ENCODE measurements at places on chromosomes 2 and 18. TPM values are rescaled to one million over a fixed set of nuclear protein-coding genes. Genes with fewer than 3 reads are reported as not detected.

DNA sequence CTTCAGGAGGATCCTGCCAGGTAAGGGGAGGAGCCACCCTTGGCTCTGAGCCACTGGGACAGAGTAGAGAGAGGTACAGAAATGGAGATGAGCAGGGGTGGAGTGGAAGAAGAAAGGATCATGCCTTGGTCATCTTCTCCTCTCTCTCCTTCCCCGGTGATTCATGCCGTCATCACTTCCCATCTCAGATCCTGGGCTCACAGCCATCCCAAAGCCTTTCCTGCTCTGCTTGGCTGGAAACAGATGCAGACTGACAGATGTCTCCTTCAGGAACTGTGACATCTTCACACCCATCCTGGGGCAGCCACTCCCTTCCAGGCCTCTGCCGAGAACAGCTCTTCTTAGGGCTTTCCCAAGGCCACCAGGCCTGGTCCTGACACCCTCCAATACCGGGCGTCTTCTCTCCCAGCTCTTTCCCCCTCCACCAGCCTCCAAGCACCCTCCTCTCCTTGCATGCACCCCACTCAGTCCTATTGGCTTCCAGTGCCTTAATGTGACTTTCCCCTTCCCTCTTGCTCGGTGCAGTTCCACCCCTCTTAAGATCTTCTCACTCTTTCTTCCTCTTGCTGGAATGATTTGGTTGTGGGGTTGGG lies 58.3 kb upstream of the TNP1 start:
- DNase-seq = no peak

RESP18 gene
- 0.82 TPM for total RNA-seq

DNA sequence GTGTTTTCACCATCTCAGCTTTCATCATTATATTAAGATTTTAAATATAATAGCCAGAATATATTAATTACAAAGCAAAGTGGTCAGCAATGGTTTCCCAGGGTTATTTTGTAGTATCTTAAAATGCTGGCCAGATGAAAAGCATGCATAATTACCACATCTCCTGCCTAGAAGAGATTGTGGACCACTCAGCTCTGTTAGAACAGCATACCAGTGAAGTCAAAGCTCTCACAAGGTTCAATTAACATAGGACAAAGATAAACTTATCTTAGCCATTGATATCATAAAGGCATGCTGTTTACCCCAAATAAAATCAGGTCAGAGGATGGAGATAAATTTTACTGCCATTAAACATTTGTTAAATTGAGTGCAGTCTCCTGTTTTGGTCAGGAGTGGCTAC lies 19.3 kb upstream of the PDE1A start:
- no peak for DNase-seq

- DNase-seq = no peak
Measured at GRCh38 chr18:23077493-23078256, 57.6 kb upstream of the CABLES1 start.

DNA sequence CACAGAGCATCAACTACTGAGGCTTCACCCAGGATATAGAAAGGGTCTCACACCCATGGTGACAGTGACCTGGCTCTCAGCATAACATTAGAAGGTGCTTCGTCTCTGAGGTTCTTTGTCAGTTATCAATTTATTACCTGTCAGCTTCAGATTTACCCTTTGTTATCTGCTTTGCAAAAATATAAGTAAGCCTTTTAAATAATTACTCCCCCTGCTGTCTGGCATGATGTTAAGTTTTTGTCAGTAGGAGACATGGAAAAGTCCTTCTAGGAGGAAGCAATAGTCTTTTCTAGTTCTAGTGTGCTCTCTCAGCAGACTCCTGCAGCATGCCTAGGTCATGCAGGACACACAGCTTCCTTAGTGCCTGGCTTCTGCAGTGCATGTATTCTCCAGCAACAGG lies 149.9 kb downstream of the RDH14 start:
- DNase-seq = no peak

DNA sequence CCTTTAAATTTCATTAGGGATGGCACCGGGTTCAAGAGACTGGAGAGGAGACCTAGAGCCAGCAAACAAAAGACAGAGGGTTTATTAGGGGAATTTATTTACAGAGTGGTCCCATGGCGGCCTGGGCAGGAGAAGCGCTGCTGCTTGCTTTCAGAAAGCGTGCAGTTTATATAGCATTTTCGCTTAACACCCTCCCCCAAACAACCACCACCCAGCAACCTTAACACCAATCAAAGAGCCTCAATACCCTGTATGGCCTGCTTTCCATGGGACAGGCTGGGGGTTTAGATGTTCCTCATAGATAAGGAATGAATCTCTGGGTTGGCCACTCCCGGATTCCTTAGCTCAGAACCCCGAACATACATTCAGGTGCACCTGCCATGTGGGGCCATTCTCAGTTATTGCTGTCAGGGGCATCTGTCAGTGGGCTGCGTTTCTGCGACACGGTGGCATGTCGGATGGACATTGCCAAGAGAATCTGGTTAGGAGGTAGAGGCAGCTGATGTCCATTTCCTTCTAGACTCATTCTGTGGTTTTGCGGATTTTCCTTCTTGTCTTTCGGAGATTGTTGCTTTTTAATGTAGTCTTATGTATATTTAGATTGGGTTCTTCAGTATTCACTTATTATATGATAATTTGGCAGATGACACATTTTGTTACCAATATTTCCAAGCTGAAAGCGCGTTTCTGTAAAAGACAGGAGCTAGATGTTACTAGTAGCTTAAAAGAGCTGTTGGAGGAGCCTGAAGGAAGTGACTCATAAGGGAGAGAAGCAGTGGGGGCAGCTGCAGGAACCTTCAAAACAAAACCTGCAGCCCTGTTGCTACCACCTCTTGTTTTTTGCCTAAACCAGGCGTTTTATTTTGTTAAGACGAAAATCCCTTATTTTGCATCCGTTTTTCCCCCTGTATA lies 7.2 kb downstream of the AGAP1 start:
- no peak for DNase-seq

- no peak for DNase-seq
Measured at GRCh38 chr18:61628085-61628484, 264.7 kb downstream of the RNF152 start.

DNA sequence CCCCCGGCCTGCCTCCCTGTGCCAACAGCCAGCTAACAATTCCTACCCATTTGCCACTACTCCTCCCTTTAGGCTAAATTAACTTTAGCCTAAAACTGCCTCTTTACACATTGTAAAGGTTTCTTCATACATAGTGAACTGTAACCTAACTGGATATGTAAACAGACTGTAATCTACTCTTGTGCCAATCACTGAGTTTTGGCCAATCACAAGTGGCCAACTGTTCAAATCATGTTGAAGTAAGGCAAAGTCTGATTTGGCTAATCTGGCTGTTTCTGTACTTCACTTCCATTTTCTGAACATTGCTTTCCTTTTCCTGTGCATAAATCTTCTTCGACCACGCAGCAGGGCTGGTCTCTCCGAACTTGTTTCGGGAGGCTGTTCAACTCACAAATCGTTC lies 103.6 kb upstream of the LYPD6 start:
- DNase-seq = no peak

DNA sequence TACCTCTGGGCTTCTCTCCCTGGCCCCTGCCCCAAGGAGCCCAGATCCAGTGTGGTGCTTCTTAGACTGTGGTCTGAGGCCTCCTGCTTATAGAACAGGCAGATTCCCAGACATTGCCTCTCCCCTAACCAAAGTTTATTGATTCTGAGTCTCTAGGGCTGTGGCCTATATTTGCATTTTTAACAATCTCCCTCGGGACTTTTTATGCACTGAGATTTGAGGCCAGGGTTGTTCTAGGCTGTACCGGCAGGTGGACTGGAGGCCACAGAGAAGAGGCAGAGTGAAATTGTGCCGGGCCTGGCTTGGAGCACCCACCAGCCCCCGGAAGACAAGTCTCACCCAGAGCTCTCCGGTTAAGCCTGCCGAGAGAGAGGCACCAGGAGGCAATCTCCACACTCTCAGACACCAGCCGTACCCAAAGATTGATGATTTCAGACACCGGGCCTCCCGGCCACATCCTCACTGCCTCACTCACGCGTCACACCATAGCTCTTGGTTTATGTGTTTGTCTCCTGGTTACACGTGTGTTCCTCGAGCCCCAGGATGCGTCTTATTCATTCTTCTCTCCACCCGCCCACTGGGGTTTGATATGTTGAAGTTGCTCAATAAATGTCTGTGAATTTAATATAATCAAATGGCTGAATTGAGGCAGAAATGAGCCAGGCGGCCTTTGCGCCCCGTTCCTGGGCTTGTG lies 203.7 kb downstream of the KLHL29 start:
- DNase-seq = no peak

GRCh38 chr2:65661980-65662653 lies 229.7 kb upstream of the SPRED2 start:
- no peak for DNase-seq

SS18 gene
- total RNA-seq = 49.3 TPM

CBLN2 gene
- 280 TPM for total RNA-seq

GRCh38 chr18:24988253-24988840 lies 363.6 kb downstream of the ZNF521 start:
- no peak for DNase-seq

DNA sequence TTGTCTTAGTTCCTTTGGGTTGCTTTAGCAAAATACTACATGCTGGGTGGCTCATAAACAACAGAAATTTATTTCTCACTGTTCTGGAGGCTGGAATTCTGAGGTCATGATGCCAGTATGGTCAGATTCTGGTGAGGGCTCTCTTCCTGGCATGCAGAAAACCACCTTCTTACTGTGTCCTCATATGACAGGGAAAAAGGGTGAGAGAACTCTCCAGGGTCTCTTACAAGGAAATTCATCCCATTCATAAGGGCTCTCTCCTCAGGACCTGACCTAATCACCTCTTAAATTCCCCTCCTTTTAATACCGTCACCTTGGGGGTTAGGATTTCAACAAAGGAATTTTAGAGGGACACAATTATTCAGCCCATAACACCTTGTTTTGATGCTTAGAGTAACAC lies 243.1 kb upstream of the TNP1 start:
- DNase-seq = no peak

PPP1R1C gene
- total RNA-seq = under 0.01 TPM

DNA sequence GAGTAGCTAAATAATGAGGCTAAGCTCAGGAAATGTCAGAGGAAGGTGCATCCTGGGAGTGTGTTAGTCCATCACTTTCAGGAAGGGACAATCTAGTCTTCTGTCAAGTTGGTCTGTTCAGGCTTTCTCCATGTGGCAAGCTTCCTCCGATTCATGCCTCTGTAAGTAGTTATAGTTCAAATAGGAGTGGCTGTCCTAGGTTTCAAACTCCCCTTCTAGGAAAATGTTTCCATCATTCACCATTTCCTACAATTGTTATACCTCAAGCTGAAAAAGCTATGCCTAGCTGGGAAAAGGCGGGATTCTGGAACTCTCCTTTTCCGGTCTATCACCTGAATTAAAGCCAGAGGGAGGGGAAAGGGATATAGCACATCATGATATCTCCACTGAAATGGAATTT lies 287.7 kb upstream of the ZSWIM2 start:
- no peak for DNase-seq

DNA sequence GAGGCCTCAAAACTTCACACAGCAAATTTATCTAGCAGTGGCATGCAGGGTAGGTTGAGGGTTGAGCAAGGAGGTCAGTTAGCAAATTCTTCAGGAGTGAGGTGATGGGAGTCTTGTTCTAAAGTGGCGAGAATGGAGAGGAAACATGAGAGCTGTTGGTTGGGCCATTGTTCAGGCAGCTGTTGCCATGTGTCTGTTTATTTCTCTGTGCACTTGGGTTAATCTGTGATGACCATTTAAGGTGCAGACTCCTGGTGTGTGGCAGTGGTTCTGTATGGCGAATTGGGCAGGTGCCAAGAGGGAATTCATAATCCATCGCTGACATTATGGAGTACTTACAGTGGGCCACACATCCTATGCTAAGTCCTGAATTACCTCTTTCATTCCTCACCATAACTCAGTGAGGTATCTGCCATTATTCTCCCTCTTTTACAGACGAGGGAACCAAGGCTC lies 30.4 kb downstream of the TMEM178A start:
- no peak for DNase-seq

SCN2A gene
- 160 TPM for total RNA-seq

DNA sequence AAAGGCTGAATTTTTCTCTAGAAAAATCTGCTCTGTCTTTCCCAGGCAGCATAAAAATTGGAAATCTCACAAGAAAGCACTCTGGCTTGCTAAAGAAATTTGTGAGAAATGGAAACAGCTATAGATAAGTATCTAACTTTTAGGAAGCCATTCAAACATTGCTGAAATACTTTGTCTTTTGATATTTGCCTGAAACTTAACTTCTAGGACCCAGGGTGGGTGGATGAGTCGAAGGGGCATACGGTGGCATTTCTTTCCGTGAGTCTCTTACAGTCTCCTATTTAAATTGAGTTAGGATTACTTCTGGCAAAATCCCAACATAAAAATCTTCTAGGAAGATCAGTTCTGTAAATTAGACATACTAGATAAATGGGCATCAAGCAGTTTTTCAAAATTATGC lies 532 bp upstream of the COL3A1 start:
- DNase-seq = no peak

SGPP2 gene
- 0.82 TPM for total RNA-seq

GRCh38 chr2:157692768-157693167 lies 64.1 kb upstream of the ACVR1C start:
- DNase-seq = no peak

GRCh38 chr18:79050005-79050404 lies 19.2 kb upstream of the ATP9B start:
- DNase-seq = no peak

PSMA8 gene
- total RNA-seq = not detected

- DNase-seq = no peak
Measured at GRCh38 chr2:161995553-161996016, 78.4 kb downstream of the DPP4 start.

DNA sequence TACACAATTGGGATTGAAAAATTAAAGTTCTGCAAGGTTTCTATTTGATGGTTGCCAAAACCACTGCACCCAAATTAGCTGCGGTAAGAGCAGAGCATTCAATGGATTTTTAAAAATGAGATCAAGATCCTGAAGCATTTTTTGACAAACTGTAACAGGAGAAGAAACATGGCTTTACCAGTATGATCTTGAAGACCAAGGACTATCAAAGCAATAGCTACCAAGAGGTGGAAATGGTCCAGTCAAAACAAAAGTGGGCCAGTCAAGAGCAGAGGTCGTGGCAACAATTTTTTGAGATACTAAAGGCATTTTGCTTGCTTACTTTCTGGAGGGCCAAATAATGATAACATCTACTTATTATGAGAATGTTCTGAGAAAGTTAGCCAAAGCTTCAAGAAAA lies 186.8 kb downstream of the RDH14 start:
- DNase-seq = no peak

DNA sequence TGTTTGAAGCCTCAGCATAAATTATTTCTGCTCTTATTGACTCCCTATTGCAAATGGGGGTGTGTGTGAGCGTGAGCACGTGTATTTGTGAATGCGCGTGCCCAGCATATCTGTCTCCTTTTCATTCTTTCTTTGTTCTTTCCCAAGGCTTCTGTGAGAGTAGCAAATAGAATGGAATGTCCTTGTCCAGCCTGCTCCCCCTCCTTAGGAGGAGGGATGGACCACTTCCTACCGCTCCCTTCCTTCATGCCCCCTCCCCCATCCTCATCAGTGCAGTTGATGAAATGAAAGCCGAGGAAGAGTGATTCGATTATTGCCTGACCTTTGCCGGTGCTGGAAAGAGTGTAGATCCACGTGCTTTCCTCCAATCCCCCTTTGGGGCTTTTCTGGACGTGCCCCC lies 102.0 kb downstream of the CPO start:
- no peak for DNase-seq

GRCh38 chr2:11028407-11028916 lies 116.7 kb downstream of the KCNF1 start:
- no peak for DNase-seq
